Endothelial cell of umbilical vein (primary cell): ENCODE measurements at places on chromosomes 5 and 9. TPM values are rescaled to one million over a fixed set of nuclear protein-coding genes. Genes with fewer than 3 reads are reported as not detected.

GRCh38 chr9:136671646-136672430, 9.1 kb downstream of the EGFL7 start:
- DNase-seq: peak; percentile 62

- no peak for DNase-seq
Observed at GRCh38 chr9:107154291-107154690, 128.8 kb upstream of the RAD23B start.

- no peak for DNase-seq
Observed at GRCh38 chr5:61828856-61829255, 477.1 kb upstream of the KIF2A start.

DNA sequence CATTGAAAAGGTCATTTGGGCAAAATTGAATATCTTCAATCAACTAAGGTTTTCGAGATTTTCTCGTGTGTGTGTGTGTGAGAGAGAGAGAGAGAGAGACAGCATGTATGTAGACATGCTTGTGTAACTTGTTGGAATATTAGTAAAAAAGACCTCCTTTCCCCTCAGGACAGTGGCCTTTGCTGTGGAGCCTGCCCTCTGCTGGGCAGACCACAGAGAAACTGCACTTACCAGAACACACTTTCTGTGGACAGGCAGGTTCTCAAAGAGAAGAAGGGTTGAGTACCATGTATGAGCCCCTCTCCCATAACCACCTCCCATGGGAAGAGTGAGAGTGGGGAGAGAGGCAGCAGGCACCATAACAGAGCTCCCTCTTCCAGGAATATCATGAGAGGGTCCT, 45.6 kb downstream of the CFAP90 start:
- no peak for DNase-seq

Gene LRRC19
- total RNA-seq: not detected in 2 replicates

Gene MED27
- 27.2 and 27.9 TPM in 2 replicates for total RNA-seq

DNA sequence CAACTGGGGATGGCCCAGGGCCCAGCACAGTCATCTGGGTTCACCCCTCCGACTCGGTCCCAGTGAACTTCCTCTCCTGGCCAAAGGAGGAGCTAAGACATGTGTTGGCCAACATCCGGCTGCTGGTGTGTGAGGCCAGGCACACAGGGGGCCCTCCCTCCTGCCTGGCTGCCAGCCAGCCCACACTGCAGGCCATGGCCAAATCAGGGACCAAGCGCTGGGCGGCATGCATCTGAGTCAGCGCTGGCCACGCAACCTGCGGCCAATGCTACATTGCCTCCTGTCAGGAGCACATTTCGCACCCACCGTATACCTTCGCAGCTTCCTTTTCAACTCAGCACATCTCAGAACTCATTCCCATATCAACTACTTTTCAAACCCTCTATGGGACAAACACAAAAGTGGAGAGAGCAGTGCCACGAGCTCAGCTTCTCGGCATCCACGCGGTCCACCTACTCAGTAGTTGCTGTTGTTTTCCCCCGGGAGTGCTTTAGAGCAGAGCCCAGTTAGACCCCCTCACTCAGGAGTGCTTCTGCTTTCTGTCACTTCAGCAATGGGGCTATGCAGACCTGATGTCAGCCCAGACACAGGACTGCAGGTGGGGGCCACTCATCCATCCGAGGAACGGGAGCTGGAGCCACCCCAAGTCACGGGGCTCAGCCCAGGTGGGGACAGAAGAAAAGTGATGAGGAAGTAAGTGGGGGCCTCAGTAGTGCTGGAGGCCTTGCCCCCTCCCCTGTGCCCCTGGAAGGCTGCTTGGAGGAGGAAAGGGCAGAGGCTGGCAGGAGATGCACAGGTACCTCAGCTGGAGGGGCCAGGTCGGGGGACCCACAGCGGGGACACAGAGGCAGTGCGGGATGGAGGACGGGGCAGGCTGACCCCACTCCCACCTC, 13.9 kb downstream of the NINJ1 start:
- DNase-seq: peak; percentile 80

DNA sequence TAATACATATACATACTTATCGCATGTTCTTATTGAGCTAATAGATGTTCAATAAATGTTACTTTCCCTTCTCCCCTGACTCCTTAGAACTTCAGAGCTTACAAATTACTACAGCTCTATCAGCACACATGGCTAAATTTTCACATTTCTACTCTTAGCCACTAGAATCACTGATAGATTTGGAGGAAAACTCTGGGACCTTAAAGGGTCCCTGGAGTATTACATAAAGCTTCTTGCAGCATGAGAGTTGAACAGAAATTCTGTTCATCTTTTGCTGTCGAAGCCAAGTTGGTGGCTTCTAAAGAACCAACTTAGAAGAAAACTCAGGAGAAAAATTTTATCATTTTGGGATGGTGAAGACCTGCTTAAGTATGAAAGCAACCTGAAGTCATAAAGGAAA, 15.5 kb downstream of the B4GALT1 start:
- no peak for DNase-seq

Gene CDH18
- not detected in 2 replicates for total RNA-seq
